ENCODE measurements at places on chromosomes 11 and 22. TPM values are rescaled to one million over a fixed set of nuclear protein-coding genes. Genes with fewer than 3 reads are reported as not detected.

DNA sequence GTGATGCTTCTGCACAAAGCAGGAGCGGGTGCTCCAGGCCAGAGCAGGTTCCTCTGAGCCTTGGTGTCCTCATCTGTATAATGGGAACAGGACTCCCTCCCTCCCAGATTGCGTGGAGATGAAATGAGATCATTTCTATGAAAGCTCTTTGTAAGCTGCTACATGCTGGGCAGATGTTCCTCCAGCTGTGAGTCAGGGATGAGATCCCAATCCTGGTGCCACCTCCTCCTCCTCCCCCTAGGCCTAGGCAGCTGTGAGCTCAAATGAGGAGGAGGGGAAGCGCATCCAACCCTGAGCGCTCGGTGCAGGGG lies 7.0 kb upstream of the CABP2 start:
- no peak overlapping the region for H3K4me3 ChIP-seq
- no peak for DNase-seq
- H3K36me3 ChIP-seq: no peaks in the 10 kb centered on the region
- H3K27me3 ChIP-seq: no peaks in the 10 kb centered on the region
- H3K4me1 ChIP-seq: no peaks in the 10 kb centered on the region

DNA sequence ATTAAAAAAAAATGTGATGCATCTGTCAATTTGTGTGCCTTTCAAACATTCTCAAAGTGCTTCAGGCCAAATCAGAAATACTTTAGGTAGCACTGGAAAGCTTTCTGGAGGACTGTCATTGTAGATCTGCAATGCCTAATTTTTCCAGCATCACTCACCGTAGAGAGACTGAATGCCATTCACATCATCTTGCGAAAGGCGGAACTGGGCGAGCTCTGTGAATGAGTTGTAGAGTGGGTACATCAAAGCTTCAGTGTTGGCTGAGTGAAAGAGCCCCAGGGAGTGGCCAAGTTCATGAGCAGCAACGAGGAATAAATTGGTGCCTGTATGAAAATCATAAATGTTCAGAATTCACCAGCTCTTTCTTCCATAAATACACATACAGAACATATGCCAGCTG lies 4.0 kb downstream of the MMP10 start:
- H3K36me3 ChIP-seq: no peaks in the 10 kb centered on the region
- no peak overlapping the region for H3K27ac ChIP-seq
- H3K4me1 ChIP-seq: no peaks in the 10 kb centered on the region
- no peak for DNase-seq
- H3K4me3 ChIP-seq: no peak overlapping the region

- DNase-seq: no peak
- H3K27ac ChIP-seq: no peak overlapping the region
- H3K27me3 ChIP-seq: peaks cover 4% of the 10 kb centered on the region
- H3K36me3 ChIP-seq: no peaks in the 10 kb centered on the region
- peaks cover 5% of the 10 kb centered on the region for H3K4me1 ChIP-seq
- no peak overlapping the region for H3K4me3 ChIP-seq
Observed at GRCh38 chr11:1381793-1382425, 7.8 kb upstream of the BRSK2 start.

DNA sequence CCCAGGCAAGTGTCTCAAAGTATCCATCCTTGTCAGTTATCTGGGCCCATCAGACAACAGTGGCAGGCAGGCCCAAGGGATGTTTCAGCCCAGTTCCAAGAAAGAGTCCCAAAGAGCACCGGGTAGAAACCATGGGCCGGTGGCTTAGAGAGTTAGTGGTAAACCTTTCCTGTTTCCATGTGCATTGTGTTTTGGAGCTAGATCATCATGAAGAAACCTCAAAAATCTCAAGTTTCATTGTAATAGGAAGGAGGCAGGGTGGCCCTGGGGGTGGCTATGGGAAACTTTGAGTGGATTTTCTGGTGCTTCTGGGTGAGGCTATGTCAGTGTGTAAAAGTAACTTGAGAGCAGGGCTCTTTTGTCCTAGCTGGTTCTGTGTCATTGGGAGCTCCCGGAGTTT lies 68.1 kb downstream of the UBASH3B start:
- H3K4me3 ChIP-seq: no peak overlapping the region
- DNase-seq: no peak
- no peak overlapping the region for H3K27ac ChIP-seq
- H3K36me3 ChIP-seq: no peaks in the 10 kb centered on the region
- H3K4me1 ChIP-seq: no peaks in the 10 kb centered on the region

DNA sequence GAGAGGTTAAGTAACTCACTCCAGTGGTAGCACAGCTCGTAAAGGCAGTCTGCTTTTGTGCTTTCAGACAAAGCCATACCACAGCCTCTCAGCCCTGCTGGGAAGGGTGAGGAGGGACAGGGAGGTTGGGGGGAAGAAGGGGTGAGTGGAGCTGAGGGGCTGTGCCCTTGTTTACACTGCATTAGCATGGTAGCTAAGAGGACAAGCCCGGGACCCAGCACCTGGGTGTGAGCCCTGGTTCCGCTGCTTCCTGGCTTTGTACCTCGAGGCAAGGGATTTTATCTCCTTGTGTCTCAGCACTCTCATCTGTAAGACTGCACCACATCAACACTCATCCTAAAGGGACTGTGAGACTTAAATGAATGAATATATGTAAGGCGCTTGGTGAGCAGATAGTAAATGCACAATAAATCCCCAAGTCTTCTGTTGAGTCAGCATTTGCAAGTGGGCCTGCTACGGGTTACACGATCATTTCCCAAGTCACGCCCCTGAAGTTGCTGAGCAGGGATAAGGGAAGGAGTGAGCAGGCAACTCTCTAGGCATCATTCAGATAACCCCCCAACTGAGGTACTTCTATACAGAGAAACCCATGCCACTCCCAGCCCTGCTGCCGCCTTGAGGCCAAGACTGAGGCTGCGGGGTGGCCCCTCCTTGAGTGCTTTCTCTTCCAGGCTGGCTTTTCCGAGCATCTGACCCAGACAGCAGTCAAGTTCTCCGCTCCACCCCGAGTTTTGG lies 7.5 kb downstream of the RASD2 start:
- H3K27ac ChIP-seq: no peak overlapping the region
- peaks cover 64% of the 10 kb centered on the region for H3K27me3 ChIP-seq
- DNase-seq: no peak
- peaks cover 9% of the 10 kb centered on the region for H3K4me1 ChIP-seq

DNA sequence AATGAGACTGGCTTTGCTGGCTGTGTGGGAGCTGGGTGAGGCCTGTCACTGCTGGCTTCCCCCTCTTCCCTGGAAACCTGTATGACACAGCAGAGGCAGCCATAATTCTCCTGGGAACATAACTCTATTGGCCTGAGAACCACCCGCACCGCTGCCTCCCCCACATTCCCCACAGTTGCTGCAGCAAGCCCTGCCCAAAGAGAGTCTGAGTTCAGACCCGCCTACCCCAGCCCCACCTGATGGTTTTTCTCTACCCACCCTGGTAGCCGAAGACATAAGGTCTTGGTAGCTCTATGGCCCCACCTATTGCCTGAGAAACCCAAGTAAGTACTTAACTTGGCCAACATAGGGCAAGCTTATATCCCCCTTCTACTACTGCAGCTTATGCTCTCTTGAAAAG lies 174.8 kb downstream of the C11orf91 start:
- no peak overlapping the region for H3K27ac ChIP-seq
- H3K36me3 ChIP-seq: no peaks in the 10 kb centered on the region
- H3K27me3 ChIP-seq: no peaks in the 10 kb centered on the region
- H3K4me1 ChIP-seq: no peaks in the 10 kb centered on the region
- no peak overlapping the region for H3K4me3 ChIP-seq

DNA sequence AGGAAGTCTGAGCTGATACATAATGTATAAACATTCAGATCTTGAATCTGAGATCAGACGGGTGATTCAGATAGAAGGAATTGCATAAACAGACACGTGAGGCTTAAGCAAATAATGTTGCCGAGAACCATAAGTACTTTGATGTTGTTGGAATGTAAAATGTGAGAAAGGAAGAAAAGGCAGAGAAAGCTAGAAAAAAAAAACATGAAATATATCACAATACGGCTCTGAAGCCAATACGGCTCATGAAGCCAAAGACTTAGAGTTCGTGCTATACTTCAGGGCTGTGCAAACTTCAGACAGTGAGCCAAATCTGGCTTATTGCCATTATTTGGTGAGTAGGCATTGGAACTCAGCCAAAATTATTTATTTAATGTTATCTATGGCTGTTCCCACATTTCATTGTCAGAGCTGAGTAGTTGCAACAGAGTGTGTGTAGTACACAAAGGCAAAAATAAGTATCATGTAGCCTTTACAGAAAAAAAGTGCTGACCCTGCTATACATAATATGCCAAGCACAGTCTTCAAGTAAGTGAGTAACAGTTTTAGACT lies 673.3 kb downstream of the CNTN5 start:
- no peak overlapping the region for H3K27ac ChIP-seq
- DNase-seq: peak; percentile 3
- no peak overlapping the region for H3K4me3 ChIP-seq
- H3K36me3 ChIP-seq: no peaks in the 10 kb centered on the region

DNA sequence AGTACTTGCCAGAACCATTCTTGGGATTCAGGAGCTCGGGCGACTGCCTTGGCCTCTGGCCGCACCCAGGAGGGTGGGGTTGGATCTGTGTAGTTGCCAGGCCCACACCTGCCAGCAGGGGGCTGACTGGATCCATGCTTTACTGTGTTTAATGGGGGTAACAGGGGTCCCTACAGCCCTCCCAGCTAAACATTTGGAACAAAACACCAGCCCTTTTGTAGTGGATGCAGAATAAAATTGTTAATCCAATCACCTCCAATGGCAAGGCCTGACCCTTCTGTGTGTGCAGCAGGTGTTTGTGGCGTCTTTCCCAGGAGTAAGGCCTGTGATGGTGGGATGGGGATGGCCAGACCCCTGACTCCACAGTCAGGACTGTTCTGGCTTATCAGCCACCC lies 22.5 kb downstream of the SUN2 start:
- peaks cover 52% of the 10 kb centered on the region for H3K36me3 ChIP-seq
- peak; percentile 16 for DNase-seq
- no peak overlapping the region for H3K27ac ChIP-seq

DNA sequence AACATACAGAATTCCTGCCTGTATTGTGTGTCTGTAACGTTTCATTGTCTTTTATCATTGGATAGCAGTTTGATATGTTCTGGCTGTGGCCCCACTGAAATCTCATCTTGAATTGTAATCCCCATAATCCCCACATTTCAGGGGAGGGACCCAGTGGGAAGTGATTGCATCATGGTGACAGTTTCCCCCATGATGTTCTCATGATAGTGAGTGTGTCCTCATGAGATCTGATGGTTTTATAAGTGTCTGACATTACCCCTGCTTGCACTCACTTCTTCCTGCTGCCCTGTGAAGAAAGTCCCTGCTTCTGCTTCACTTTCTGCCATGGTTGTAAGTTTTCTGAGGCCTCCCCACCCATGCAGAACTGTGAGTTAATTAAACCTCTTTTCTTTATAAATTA lies 19.6 kb upstream of the MTMR2 start:
- H3K36me3 ChIP-seq: no peaks in the 10 kb centered on the region
- H3K27me3 ChIP-seq: no peaks in the 10 kb centered on the region
- H3K27ac ChIP-seq: no peak overlapping the region
- no peak overlapping the region for H3K4me3 ChIP-seq

DNA sequence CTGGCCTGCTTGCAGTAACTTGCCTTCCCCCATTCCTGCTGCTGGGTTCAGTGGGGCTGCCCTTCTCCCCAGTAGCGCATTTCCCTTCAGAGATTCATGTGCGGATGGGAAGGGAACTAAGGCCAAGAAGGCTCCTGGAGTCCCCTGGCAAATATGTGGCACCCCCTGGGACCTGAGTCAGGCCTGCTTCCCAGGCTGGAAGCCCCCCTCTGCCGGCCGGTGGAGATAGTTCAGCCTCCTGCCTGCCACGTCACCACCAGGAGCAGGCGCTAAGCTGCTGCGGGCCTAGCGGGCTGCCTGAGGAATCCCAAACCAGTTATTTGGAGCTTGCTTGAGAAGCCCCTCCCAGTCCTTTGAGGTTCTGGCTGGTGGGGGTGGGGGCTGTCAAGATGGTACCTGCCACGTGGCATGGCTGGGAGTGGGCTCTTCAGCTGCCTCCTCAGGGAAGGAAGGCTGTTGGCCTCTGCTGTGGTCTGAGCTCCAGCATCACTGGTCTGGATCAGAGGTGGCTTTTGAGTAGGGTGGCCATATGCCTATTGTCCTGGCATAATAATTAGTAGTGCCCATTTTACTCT lies 2.0 kb downstream of the SERPINH1 start:
- peaks cover 60% of the 10 kb centered on the region for H3K4me1 ChIP-seq
- H3K27me3 ChIP-seq: no peaks in the 10 kb centered on the region

DNA sequence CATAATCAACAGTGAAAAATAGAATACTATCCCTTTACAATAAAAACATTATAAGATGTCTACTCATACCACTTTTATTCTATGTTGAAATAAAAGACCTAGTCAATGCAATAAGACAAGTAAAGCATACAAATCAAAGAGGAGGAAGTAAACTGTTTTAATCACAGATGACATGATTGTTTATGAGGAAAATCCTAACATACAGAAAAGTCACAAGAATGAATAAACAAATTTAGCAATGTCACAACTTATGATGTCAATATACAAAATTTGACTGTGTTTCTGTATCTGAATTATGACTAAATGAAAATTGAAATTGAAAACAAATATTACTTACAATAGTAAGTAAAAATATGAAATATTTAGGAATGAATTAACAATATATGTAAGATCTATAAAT lies 221.9 kb upstream of the GRIA4 start:
- H3K27ac ChIP-seq: no peak overlapping the region
- DNase-seq: no peak
- H3K4me3 ChIP-seq: no peak overlapping the region
- H3K27me3 ChIP-seq: no peaks in the 10 kb centered on the region

- H3K4me1 ChIP-seq: peaks cover 9% of the 10 kb centered on the region
- DNase-seq: no peak
- no peak overlapping the region for H3K27ac ChIP-seq
Observed at GRCh38 chr22:18096823-18097222, 13.8 kb upstream of the TUBA8 start.

TRIM49 gene
- not detected for polyA plus RNA-seq

TBX1 gene
- not detected for polyA plus RNA-seq

GRCh38 chr11:114263513-114264170 lies 32.6 kb upstream of the NNMT start:
- H3K4me3 ChIP-seq: no peak overlapping the region
- H3K27me3 ChIP-seq: peaks cover 14% of the 10 kb centered on the region
- H3K4me1 ChIP-seq: peaks cover under 1% of the 10 kb centered on the region
- no peak overlapping the region for H3K27ac ChIP-seq
- H3K36me3 ChIP-seq: no peaks in the 10 kb centered on the region

- no peak overlapping the region for H3K4me3 ChIP-seq
- DNase-seq: no peak
- H3K27ac ChIP-seq: no peak overlapping the region
- H3K4me1 ChIP-seq: peaks cover 7% of the 10 kb centered on the region
Observed at GRCh38 chr11:92391364-92391763, 166.7 kb downstream of the FAT3 start.

CCDC73 gene
- 0.01 TPM for polyA plus RNA-seq

TTLL8 gene
- polyA plus RNA-seq: not detected

- H3K36me3 ChIP-seq: no peaks in the 10 kb centered on the region
- no peaks in the 10 kb centered on the region for H3K27me3 ChIP-seq
- peak; percentile 28 for DNase-seq
- H3K4me3 ChIP-seq: no peak overlapping the region
- H3K4me1 ChIP-seq: no peaks in the 10 kb centered on the region
Observed at GRCh38 chr11:91248199-91248807, 976.3 kb upstream of the FAT3 start.

GGT1 gene
- 103 TPM for polyA plus RNA-seq

Measured in HepG2 (cell line).